ENCODE measurements at places on chromosomes 2 and 18.
A peak's percentile ranks its signal among the peaks of the same experiment; 100 is the strongest.

GRCh38 chr2:222837643-222838056, 23.2 kb upstream of the ACSL3 start:
- peak; percentile 76 for DNase-seq

DNA sequence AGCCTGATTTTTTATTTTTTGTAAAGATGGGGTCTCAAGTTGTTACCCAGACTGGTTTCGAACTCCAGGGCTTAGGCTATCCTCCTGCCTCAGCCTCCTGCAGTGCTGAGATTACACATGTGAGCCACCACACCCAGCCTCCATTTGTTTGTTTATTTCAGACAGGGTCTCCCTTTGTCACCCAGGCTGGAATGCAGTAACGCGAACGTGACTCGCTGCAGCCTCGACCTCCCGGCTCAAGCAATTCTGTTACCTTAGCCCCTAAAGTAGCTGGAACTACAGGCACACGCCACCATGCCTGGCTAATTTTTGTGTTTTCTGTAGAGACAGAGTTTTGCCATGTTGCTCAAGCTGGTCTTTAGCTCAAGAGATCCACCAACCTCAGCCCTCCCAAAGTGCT, 27.2 kb downstream of the UBXN4 start:
- no peak for DNase-seq

GRCh38 chr2:36271266-36271665, 84.3 kb upstream of the CRIM1 start:
- no peak for DNase-seq

- DNase-seq = no peak
Observed at GRCh38 chr2:98293030-98293429, 53.2 kb upstream of the CNGA3 start.

GRCh38 chr2:224925810-224926100, 116.5 kb downstream of the DOCK10 start:
- peak; percentile 58 for DNase-seq

GRCh38 chr18:28412521-28412920, 235.6 kb upstream of the CDH2 start:
- DNase-seq = peak; percentile 38

GRCh38 chr2:9844576-9844975, 1.3 kb downstream of the TAF1B start:
- DNase-seq = peak; percentile 54

DNA sequence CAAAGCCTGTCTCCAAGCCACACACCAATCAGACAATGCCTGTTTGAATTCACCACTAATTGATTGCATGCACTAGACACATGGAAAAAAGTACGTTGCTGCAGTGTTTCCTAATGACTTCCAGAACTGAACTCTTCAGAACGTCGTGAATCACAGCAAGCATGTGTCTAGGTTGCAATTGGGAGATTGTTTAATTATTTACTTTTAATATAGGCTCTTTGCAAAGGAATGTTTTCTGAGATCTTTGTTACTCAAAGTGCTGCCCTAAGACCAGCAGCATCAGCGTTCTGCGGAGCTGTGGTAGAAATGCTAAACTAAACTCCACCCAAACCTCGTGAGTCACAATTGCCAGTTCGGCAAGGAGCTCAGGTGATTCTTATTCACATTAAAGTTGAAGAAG, 52.7 kb upstream of the CCDC68 start:
- no peak for DNase-seq

DNA sequence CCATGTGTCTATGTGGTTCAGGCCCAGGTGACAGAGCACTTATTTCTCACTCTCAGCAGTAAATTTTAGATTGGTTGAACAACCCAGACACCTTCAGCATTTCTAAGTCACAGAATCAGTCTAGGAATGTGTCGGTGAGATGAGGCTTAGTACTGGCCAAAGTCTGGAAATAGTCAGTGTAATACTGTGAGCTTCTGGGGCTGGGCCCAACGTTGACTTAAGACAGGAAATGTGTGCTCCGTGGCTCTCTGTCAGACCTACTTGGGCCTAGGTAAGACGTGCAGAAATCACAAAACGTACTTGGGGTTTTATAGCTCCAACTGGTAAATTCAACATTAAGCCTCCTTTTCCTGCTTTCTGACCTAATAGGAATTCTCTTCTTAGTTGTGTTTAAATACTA, 160.3 kb upstream of the COL3A1 start:
- no peak for DNase-seq

DNA sequence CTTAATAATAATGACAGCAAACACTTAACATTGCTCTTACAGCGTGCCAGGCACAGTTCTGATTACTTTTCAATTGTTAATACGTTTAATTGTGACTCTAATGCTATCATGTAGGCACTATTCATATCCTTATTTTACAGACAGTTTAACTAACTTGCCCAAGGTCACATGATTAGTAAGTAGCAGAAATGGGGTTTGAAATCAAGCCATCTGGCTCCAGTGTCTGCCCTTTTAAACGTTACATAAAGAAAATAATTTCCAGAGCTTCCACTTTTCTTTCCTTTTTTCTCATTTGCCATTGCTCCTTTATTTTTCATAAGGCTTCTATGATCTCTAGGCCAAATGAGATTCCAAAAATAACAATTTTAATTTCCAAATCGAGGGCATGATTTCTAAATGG, 50.6 kb upstream of the IKZF2 start:
- DNase-seq = no peak

DNA sequence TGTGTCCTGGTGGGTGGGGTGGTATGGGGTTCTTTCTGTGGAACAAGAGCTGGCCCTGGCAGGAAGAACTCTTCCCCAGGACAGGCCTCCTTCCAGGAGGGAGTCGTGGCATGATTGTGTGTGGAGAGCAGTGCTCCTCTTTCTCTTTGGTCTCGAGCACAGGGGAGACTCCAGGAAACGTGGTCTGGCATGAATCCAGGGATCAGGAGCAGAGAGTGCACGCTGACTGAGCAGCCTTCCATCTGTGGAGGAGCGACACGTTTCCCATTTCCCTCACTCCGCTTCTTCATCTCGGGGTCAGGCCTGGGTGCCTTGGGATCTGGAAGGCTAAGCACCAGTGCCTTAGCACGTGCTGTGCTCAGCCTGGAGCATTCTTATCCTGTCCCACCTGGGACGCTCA, 132.0 kb upstream of the HDAC4 start:
- no peak for DNase-seq

- DNase-seq = no peak
Observed at GRCh38 chr2:109507217-109507616, 106.5 kb downstream of the SEPTIN10 start.

DNA sequence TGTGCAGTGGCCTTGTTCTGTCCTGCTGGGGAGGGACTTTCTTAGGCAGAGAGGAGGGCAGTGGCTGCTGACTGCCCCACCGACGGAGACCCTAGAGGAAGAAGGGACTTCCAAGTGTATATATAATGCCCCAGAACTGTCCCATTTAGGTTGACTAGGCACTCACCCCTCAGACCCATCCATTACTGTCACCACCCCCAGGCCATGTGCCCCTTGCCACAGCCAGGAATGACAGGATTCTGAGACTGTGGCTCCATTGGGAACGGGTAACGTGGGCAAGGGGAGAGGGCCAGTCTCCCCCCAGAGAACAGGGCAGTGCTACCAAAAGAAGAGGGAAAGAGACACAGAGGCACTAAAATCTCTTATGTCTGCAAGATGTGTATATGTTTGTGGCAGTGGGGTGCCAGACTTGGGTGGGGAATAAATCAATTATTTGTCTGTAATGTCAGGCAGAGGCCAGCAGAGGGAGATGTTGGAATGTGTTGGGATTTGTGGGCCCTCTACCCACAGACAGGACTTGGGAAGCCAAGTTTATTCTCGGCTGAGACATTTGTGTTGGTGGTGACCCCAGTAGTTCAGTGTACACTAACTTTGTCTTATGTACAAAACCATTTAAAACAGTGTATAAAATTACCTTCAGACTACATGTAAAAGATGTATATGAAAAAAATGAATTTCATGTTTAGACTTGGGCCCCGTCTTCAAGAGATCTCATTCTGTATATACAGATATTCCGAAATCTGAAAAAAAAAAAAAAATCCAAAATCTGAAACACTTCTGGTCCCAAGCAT, 24.0 kb upstream of the TMEM37 start:
- peak; percentile 37 for DNase-seq

DNA sequence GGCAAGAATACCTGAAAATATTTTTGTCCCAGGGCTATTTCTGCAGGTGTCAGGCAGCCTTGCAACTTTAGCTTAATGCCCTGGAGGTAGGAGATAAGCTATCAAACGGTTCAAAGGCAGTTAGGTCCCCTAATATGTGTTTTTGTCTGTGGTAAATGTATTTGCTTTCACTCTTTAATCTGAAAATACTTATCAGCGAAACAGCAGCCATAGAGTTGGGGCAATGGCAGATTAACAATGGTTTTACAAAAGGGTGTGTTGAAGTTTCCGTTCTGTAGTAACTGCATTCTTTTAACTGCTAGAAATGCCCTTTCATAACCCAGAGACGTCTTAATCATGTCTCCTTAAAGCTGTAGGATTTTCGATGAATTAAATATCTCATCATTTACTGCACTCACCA, 265.0 kb upstream of the TRIB2 start:
- DNase-seq = no peak

DNA sequence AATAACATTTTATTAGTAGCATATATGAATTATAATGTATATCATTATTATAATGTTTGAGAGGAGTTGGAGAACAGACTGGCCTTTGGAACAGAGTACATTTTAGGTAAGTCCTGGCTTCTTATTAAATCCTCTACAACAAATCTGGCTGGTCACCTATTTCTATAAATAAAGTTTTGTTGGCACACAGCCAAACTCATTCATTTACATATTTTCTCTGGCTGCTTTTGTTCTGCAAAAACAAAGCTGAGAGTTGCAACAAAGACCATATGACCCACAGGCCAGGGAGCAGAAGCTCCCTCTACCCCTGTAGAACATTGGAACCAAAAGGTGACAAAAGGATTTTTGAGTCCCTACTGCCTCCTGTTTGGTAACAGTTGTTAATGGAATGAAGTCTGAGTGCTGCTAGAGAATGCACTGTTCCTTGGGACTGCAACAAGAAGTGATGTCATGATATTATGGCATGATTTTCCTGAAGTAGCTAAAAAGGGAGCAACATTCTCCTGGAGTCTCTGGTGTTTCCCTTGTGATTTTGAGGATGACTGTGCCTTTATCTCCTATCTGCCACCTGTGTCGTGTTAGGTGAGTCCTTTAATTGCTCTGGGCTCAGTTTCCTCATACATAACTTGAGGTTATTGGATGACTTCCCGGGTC, 22.0 kb upstream of the SP9 start:
- no peak for DNase-seq

DNA sequence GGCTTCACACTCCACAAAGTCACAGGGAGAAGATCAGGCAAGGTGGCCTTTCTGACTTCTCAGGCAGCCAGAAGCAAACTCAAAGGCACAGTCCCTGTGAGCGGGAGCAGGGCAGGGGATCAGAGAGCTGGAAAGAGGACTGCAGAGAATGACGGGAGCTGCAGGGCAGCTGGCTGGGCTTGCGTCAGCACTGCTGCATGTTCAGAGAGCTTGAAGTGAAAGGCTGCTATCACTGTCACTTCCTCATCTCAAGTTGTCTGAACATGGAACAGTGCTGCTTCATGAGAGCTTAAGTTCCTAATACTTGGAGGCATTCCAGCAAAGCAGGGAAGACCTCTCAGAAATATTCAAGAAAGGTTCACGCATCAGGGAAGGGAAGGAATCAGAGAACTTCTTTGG, 20.4 kb downstream of the TGFBRAP1 start:
- DNase-seq = no peak

GRCh38 chr18:31512203-31512764, 14.3 kb downstream of the DSG2 start:
- no peak for DNase-seq

- DNase-seq = no peak
Observed at GRCh38 chr2:152046940-152047339, 51.9 kb downstream of the CACNB4 start.

- no peak for DNase-seq
Observed at GRCh38 chr18:78622907-78623541, 356.6 kb upstream of the SALL3 start.

DNA sequence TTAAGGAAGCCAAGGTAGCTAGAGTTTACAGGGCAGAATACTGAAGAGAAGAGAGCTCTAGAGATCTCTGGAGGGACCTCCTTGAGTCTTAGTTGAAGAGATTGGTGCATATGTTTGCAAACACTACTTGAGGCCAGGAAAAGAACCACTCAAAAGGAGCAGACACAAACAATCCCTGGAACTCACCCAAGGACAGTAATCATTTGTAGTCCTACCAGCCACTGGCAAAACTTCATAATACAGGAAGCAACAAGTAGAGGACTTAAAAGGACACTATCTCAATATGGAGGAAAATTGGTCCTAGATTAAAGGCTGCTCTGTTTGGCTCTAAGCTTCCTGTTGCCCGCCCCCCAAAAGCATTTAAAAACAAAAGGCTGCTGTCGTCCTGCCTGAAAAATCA, 46.9 kb upstream of the UBXN4 start:
- DNase-seq = no peak

GRCh38 chr2:96163415-96163767, 18.2 kb upstream of the DUSP2 start:
- DNase-seq = no peak

DNA sequence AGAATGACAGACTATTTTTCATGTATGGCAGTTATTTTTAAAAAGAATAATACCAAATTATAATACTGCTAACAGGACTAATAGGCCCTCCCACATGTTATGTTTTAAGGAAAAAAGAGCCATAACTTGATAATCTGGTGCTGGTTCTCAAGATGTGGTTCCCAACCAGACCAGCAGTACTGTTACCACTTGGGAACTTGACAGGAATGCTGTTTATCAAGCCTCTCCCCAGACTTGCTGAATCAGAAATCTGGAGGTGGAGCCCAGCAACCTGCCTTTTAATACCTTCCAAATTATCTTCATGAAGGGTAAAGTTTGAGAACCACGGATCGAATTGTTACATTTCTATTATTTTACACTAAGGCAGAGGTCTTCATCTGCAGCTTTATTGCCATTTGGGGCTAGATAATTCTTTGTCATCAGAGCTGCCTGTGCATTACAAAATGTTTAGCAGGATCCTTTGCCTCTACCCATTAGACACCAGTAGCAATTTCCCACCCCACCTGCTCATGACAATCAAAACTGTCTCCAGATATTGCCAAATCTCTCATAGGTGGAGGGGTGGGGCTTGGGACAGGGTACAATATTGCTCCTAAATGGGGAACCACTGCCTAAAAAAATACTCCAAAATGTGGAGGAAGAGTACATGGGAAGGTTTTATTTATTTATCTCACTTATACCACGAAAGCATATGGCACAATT, 629.6 kb downstream of the ARHGAP15 start:
- no peak for DNase-seq

DNA sequence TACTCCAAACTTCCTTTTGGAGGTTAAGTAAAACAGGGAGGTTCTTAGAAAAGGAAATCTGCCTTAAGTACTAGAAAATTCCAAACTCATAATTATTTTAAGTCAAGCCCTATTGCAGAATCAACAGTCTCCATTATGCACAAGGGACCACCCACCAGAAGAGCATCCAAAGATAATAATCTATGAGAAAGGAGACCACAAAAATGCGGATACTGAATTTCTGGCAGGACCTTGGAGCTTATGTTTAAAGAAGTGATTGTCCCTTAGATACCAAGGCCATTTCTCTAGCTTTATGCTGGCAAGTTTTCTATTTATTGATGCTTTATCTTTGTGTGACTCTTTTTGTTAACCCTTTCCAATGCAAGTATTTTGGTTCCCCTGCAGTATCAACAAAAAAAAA, 404.0 kb upstream of the MMADHC start:
- no peak for DNase-seq

- DNase-seq = no peak
Observed at GRCh38 chr2:120488531-120488930, 142.6 kb downstream of the INHBB start.

All from HCEC 1CT (cell line).